ENCODE measurements at places on chromosomes 2 and 18.

DNA sequence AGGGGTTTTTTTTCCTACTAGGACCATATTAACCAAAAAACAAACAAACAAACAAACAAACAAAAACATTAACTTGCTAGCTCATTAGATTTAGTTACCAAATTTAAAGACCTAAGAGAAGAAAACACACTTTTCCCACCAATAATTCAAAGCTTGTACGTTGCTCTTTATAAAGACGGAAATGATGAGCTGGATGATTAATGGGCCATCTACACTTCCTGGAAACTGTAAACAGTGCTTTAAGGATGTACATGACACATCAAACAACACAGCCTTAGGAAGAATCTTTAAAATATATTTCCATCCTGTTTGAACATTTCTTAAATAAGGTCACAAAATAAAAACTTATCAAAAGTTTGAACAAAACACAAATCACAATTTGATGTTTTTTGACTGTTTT, 982 bp downstream of the BMP10 start:
- DNase-seq, result no peak

DNA sequence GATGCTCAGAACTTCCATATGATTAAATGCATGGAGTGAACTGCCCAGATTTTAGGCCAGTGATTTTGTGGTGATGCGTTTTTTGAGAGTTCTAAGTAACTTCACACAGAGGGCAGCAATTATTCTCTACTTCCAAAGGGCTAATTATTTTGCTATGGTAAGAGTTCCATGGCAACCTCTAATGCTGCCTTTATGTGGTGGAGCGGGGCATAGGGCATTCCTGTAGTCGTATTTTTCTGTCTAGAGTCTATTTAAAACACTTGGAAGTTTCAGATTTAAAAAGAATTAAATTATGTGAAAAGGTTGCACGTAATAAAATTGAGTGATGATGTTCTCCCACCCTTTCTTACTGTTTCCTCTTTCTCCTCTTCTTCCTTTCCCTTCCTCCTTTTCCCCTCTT, 63.9 kb upstream of the EML6 start:
- no peak for DNase-seq

DNA sequence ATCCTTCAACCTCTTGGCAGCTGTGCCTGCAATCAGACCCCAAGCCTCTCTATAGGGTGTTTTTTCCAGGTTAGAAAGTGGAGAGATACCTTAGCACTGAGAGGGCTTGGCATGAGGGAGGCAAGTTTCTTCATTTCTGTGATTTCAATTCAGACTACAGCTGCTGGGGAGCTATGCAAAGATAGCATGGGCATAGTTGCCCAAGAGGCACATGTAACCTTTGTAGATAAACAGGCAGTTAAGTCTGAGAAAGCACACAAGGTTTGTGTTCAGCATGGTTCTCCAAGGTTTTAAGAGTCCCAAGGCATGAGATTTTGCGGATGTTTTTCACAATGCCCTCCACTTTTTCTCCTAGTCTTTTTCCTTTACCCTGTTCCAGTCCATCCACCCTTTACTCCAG, 385.0 kb upstream of the ETAA1 start:
- no peak for DNase-seq

DNA sequence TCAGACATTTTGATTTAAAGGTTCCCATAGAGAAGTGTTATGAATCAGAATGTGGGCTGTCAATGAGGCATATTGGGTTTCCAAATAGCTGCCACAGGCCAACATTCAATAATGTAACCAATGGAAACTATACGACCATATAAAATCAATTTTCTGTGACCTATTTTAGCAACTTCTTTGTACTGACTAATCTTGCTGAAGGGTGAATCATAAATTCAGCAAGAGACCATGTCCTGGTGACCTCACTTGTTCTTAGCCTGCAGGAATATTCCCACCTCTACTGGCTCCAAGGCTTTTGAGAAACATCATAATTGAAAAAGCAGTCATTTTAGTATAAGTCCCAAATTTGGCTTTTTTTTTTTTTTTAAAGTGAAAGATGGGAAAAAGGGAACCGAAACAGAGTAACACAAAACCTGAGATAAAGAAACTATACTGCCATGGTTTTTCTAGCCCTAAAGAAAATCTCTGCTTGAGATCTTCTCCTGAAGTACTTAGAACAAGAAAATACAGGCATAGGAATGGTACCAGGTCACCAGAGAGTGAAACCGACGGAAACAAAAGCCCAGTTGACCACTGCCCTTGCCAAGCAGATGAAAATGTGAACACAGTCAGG, 32.1 kb downstream of the PLEKHM3 start:
- no peak for DNase-seq

GRCh38 chr18:27865431-27865830, 311.5 kb downstream of the CDH2 start:
- no peak for DNase-seq

- no peak for DNase-seq
Measured at GRCh38 chr2:30287857-30288513, 56.7 kb downstream of the LBH start.

- no peak for DNase-seq
Measured at GRCh38 chr2:75079575-75079974, 119.7 kb downstream of the TACR1 start.
